Stimulated activated CD8-positive, alpha-beta memory T cell treated with anti-CD3 and anti-CD28 coated beads, Interleukin-4, amount 100 ng/mL, for 1 hour (primary cell): ENCODE measurements at places on chromosomes 16 and 17.

DNA sequence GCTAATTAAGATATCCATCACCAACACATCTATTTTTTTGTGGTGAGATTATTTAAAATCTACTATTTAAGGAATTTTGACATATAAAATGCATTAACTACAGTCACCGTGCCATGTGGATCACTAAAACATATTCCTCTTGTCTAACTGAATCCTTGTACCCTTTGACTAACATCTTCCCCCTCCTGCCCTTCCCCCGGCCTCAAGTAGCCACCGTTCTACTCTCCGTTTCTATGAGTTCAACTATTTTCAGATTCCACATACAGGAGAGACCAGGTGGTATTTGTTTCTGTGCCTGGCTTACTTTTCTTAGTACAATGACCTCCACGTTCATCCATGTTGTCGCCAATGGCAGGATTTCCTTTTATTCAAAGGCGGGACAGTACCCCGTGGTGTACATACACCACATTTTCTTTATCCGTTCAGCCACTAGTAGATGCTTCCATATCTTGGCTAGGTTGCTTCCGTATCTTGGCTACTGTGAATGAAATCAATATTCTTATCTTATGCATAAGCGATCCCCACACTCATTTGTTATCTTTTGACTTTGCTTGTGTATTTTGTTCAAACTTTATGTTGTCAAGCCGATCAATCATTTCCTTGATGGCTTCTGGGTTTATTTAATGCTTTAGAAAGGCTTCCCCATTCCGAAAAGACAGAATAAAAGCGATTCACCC, 134.7 kb downstream of the KCNJ12 start:
- DNase-seq: no peak

GRCh38 chr16:67431775-67432505, 1.0 kb downstream of the HSD11B2 start:
- DNase-seq: no peak

DNA sequence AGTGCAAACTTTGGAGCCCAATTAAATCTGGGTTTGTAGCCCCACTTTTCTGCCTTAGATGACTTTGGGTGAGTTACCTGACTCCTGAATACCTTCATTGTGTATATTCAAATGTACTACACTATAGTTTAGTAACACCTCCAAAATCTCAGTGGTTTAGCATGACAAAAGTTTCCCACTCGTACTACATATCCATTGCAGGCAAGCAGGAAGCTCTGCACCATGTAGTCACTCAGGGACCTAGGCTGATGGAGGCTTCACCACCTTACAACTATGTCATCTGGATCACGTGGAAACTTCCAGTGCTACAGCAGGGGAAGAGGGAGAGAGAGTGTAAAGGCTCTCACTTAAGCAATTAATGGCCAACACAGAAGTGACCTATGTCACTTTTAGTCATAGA, 14.2 kb downstream of the ANKFN1 start:
- no peak for DNase-seq

GRCh38 chr17:43718544-43718943, 40.0 kb downstream of the SOST start:
- DNase-seq: no peak

- no peak for DNase-seq
Observed at GRCh38 chr17:70053241-70054234, 21.5 kb upstream of the KCNJ16 start.

DNA sequence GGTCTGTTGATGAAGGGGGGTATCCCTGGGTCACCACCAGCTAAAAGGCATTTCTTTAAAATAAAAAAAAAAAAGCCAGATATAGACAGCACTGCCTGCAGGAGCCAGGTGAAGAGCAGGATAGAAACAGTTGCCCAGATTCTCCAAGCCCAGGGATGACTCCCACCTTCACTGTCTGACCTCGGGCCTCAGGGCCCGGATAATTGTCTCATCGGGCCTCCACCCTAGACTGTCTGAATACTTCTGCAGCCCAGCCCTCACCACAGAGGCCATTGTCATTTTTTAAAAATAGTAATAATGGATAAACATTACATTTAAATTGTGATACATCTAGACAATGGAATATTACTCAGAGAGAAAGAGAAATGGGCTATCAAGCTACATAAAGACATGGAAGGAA, 92.8 kb upstream of the TNRC6C start:
- no peak for DNase-seq

- no peak for DNase-seq
Observed at GRCh38 chr17:37671028-37671823, 28.0 kb upstream of the DDX52 start.

DNA sequence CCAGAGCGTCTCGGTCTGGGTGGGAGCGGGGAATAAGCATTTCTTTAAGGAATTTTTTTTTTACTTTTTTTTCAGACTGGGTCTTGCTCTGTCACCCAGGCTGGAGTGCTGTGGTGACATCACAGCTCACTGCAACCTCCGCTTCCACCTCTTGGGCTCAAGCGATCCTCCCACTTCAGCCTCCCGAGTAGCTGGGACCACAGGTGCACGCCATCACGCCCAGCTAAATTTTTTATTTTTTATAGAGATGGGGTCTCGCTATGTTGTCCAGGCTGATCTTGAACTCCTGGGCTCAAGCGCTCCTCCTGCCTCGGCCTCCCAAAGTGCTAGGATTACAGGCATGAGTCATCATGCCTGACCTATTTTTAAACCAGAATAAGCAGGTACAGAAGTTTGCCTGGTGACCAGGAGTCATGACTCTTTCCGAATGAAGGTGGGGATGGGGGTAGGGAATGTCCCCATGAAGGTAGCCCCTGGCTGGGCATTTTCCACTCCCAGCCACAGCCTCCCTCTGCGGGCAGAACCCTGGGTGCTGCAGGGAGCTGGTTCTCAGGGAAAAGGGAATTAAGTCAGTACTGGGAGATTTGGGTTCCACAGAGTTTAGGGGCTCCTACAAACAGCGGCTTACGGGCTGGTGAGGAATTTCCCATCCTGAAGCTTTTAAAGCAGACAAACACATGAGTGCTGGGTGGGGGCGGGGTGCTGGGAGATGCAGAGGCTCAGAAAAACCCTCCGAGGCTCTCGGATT, 48.3 kb downstream of the TBC1D16 start:
- DNase-seq: no peak

DNA sequence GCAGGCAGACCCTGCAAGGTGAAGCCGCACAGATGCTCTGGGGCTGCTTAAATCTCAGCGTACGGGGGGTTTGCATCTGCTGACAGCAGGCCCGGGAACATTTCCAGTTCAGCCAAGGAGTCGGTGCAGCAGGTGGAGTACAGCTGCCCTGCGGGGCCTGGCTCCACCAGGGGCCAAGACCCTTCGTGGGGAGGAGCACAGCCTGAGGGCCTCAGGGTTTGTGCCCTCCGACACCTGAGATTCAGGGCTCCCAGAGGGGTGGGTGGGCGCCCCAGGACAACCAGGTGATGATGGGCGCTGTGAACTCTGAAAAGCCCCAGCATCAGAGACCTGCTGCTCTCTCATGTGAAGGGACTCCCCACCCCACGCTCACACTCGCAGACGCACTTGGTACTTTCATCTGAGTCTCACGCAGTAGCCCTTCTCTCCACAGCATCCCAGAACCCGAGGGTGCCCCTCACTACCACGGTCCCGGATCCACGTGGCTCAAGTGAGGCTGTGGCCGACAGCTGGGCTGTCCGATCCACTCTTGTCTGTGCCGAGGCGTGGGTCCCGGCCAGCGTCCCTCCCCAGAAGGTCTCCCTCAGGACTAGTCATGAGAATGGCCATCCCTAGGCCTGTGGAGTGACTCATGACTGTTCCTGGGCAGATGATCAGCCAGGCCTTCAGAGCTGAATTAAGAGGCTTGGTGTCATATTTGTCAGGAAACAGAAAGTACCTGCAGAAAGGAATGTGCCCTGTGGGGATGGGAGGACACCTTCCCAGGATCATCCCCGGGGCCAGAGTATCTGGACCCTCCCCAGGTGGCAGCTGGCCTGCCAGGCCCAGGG, 29.6 kb downstream of the ACSF3 start:
- DNase-seq: no peak

GRCh38 chr16:55476625-55477533, 2.1 kb upstream of the MMP2 start:
- no peak for DNase-seq
